Activated CD4-positive, CD25-positive, alpha-beta regulatory T cell treated with anti-CD3 and anti-CD28 coated beads, Interleukin-2, amount 50 U/mL, for 24 hours (primary cell): ENCODE measurements at places on chromosomes 12 and 14.

DNA sequence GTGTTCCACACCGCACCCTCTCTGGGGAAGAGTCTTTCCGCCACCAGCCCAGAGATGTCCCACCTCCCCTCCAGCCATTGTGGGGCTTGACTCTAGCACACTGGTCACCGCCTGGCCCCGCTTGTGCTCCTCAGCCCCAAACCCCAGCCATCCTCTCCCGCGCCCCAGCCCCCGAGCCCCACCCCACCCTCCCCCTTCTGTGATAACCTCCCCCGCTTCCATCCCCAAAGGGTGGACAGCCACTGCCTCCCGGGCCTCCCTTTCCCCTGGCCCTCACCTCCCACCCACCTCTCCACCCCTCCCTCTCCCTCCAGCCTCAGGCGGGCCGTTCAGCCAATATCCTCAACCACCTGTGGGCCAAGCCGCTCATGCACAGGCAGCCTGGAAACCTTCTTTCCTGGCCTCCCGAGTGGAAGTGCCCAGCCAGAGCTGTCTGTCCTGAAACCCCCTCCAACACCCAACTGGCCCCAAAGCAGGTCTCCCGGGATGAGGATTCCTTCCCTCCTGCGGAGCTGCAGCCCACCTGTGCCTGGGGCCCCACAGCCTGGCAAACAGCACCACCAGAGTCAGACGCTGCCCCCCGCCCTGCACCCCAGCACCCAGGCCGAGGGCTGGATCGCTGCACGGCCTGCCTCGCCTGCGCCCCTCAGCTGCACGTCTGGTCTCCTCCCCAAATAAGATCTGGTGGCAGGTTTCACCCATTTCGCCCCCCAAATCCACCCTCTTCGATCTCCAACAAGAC, 27.1 kb upstream of the NUDT14 start:
- ATAC-seq: no peak

DNA sequence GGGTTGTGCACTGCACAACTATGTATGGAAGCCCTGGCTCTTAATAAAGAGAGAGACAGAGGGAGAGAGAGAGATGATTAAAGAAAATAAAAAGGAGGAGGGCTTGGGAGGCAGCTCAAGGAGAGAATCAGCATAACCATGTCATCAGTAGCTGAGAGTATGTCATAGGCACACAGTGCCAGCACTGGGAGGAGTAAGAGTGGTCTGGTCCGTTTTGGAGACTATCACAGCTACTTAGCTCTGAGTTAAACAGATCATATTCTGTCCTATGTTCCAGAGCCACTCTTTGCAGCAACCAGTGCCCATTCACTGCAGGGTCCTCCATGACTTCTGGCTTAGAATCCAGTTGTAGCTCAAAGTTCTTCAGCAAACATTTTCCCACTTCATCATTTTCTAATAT, 59.0 kb downstream of the GTF2A1 start:
- ATAC-seq: no peak

GRCh38 chr14:77985211-77985615, 185.0 kb upstream of the NRXN3 start:
- no peak for ATAC-seq

GRCh38 chr12:100666588-100666987, 93.1 kb downstream of the GAS2L3 start:
- no peak for ATAC-seq

DNA sequence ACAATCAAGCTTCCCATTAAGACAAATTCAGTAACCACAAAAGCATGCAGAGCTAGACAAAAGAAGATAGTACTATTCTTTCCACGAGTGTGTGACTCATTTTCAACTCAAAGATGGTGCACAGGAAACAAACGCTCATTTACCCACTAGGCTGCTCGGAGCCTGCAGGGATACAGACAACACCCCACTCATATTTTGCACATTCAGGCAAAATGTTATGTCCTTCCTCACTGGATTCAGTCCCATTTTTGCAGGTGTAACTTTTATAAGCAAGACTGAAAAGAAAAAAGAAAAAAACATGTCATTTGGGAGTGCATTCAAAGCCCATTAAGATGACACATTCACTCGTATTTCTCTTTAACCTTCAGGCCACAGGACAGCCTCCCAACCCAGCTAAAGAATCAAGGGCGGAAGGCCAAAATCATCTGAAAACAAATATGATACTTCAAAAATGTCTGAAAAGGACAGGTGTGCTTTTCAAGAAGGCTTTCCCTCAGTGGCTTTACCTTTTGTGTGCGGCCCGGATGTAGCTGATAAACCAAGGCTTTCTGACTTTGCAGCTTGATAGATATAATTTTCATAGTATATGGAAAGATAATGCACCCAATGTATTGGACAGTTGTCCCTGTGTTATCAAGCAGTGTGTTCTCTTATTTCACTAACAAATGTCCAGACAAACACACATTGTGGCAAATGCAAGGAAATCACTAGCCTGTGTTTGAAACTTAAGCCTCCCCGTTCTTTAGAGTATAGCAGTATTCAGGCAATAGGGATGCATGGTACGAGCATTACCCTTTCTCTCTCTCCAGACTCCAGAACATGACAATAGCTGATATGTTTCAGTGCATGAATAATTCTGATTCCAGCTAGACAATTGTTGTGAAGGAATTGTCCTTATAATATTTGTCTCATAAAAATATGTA, 147.8 kb upstream of the KRR1 start:
- ATAC-seq: peak; percentile 62

- ATAC-seq: no peak
Measured at GRCh38 chr14:96338551-96338950, 24.6 kb downstream of the ATG2B start.

DNA sequence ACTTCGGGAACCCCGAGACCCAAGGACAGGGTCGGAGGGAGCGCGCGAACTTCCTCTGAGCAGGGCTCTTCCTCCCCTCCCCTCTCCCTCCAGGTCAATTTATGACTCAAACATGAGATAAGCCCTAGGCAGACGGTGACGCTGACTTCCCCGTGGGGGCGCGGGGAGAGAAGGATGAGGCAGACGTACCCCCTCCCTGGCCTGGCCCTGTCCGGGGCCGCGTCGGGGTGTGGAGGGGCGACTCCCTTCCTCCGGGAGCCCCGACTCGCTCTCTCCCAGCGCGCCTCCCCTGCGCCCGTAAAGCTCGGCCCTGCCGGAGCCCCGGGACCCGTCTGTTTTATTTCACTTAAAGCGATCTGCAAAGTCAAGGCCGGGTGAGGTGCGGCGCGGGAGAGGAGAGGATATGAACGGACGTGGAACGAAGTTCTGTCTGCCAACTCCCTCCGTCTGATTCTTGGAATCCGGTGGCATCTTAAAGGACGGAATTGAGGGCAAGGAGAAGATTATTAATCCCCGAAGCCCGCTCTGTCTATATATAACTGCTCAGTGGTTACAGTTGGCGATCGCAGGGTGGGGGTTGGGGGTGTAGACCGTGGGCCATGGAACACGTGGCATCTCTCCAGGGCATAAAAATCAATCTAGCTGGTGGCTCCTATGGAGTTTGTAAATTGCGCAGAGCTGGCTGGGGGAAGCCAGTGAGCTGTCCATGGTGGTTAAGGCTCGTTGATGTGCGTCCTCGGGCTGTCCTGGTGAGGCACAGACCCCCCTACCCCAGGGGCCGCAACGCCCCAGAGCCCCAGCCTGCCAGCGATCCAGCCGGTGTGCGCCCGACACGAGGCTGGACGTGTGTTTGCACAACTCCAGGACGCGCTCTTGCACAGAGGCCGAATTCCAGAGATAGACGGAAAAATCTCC, 2.9 kb upstream of the PTHLH start:
- ATAC-seq: peak; percentile 36
